ENCODE measurements at places on chromosomes 3 and 15.

GRCh38 chr15:32763295-32763694, 45.5 kb downstream of the GREM1 start:
- peak; percentile 19 for DNase-seq

- no peak for DNase-seq
Observed at GRCh38 chr3:141690431-141691072, 47.5 kb upstream of the RNF7 start.

- no peak for DNase-seq
Observed at GRCh38 chr3:158788446-158788845, 13.4 kb upstream of the MFSD1 start.

DNA sequence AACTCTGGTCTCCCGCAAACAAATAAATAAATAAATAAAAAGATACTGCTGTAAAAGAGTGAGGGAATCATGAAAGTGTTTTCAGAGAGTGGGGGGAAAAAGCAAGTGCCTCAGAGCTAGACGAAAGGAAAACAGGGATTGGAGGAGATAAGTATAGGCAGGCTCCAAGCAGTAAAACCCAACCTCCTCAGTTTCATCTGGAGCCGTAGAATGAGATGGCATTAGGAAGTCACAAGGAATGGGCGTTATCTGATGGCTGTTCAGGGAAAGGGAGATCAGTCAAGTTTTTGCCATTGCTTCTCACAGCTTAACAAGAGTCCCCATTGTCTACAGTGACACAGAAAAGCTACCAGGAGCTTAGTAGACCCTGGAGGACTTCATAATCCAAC, 451.5 kb upstream of the PPP2R3A start:
- no peak for DNase-seq

DNA sequence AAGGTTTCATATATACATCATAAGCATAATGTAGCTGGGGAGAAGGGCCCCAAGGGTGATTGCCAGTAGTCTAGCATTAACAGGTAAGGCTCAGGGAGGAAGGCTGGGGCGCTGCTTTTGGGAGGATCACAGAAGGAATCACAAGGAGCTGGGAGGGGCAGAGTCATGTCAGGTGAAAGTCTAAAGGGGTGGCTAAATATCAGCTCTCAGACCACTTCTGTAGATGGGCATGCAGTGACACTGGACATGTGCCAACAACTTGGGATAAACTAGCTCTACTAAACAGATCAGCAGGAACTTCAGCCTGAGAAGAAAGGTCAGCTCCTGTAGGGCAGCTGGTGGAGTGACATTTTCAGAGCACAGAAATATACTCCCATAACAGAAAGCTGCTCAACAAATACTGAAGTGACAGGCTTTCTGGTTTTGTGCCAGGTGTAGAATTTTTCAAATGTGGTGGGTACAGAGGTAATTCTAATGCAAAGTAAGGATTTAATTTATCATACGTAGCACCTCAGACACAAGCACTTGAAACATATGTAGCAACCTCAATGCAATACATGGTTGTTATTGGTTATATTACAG, 79.4 kb downstream of the PEX5L start:
- DNase-seq: no peak

- DNase-seq: no peak
Observed at GRCh38 chr15:41977757-41978383, 5.5 kb upstream of the EHD4 start.

DNA sequence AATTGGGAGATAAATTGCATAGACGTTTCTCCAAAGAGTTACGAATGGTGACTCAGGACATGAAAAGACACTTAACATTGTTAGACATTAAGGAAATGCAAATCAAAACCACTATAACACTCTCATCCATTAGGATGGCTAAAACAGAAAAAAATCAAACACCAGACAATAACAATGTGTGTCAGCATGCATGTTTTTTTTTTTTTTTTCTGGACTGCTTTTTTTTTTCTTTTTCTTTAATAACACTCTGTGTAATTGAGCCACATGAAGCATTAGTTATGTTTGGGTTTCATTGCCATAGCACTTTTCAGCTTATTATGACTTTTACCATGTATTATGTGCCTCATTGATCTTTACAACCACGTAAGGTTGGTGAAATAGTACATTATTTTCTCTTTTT, 95.0 kb downstream of the NFKBIZ start:
- DNase-seq: no peak

DNA sequence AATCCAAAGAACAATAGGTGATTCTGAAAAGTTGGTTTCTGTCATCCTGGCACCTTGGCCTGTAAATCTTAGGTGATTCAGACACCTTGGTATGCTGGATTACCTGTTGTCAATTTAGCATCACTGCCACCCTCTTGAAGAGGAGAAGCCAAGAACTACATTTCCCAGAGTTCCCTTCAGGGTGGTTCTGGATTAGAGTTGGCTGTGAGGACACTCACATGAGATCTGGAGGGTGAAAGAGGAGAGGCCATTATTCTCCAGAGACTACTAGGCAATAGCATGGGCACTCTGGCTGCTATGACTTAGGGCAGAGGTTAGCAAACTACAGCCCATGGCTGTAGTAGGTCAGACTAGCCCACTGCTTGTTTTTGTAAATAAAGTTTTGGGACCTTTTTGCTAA, 41.7 kb upstream of the CORO2B start:
- no peak for DNase-seq

- no peak for DNase-seq
Observed at GRCh38 chr15:89790661-89791060, 14.5 kb downstream of the MESP2 start.

DNA sequence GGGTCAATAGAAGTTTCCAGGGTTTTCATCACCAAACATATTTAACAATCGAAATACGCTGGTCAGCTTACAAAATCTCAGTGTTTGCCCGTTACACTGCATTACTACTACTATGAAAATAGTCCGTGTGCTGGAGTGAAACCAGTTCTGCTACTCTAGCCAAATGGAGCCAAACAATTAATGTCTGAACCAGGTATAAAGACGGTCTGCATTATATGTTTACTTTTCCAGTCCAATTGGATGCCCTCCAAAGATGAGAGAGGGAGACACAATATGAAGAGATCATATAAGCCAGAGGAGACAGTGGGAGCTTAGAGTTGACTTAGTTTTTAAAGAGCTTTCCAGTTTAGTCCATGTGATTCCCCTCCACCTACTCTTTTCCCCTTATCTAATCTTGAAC, 6.3 kb upstream of the DUT start:
- DNase-seq: no peak

DNA sequence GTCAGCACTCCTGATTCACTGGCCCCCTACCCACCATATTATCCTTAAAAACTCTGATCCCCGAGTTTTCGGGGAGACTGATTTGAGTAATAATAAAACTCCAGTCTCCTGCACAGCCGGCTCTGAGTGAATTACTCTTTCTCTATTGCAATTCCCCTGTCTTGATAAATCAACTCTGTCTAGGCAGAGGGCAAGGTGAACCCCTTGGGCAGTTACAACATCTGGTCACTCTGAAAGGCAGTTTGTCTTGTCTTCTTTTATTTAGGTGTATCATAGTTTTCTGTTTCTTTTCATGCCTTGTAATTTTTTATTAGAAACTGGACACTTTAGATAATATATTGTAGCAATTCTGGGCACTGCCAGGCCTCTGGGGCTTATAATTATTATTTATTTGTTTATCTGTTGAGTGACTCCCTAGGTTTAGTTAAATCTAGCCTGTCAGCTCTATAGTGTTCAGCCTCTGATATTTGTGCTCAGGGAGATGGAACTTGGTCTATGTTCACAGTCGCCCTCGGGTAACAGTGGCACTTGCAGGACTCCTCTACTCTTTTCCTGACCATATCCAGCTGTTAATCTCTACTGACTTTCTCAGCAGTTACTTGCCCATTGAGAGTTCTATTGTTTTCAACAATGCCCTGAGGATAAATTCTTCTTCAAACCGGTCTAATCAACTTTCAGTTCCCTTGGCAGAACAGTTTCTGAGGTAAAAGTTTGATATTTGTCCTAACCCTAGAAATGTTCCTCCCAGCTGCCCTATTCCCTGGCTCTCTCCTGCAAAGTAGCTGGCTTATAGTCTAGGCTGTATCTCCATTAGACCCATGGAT, 15.5 kb upstream of the PLAAT1 start:
- no peak for DNase-seq

- DNase-seq: no peak
Observed at GRCh38 chr3:17140670-17141505, 256.1 kb downstream of the PLCL2 start.

DNA sequence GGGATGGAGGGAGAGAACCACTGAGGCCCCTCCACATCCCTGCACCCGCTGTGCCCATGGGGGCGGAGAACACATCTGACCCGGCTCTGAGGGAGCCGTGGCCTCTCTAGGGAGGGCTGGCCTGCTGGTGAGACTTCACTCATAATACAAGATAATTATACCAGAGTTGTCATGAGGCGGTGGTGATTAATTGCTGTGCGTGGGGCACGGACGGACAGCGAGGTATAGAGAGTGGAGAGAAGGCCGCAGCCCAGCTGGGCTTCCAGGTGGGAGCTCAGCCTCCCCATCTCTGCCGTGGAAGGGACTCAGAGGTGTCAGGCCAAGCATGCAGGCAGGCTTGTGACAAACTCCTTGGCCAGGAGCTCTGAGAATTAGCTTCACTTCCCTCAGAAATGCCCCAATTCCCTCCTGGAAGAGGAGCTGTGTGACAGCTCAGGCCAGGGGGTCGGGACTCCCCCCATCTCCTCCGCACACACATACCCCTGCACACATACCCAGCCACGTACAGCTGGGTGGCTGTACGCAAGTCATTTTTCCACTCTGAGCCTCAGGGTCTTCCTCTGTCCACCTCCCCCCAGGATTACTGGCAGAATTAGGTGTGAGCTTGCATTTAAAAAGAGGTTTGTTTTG, 6.0 kb upstream of the GATA2 start:
- no peak for DNase-seq

DNA sequence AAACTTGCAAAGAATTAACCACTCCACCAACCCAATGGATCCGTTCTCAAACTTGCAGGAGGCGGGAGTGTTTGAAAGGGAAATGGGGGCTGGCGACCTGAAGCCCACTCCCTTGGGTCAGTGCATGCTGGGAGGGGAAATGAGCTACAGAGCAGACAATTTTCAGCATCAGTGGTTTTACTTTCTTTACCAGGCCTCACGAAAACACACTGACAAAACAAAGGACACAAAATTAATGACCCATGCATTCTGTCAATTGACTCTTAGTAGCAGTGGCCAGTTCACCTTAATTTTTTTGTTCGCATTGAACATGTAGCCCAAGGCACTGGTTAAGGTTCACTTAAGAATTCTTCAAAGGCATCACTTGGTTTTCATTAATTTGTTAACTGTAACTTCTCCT, 413.5 kb downstream of the MECOM start:
- DNase-seq: no peak

DNA sequence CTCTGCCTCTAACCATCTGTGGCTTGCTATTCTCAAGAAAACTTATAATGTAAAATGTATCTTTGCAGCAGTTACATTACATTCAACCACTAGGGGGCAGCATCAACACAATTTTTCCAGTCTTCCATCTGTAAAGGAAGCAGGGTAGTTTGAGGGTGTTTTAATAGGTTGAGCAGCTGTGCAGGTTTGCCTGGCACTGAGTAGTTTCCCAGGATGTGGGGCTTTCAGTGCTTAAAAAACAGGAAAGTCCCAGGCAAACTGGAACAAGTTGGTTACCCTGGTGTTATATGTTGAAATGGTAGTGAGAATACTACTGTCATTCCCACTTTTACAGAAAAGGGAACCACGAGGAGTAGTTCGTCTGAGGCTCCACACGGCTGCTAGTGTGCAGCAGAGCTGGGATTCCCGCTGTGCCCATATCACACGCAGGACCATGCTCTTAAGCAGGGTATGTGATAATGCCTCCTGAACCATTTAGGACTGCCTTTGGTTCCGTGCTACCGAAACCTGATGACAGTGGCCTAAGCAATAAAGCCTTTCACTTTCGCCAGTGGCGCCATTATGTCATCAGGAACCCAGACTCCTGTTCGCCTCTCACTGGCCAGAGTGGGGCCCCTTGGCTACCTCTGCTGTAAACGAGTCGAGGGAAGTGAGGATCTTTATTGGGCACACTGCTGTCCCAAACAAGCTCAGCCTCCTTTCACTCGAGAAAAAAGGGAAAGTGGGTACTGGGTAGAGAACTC, 64.7 kb upstream of the ZBTB38 start:
- peak; percentile 69 for DNase-seq

DNA sequence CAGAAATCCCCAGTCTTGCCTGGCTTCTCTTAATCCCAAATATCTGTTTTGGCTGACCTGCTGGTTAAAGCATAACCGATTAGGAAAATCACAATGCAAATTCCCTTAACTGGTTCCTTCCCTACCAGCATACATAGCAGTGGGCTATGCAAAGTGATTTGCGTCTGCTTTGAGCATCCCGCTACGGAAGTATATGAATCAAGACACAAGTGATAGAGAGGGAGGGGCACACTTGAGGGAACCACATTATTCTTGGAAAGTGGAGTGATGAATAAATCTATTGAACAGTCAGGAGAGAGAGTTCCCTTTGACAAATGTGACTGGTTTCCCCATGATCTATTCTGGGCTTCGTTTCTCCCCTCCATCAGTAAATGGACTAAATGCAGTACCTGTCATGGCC, 119.6 kb upstream of the C15orf61 start:
- no peak for DNase-seq

GRCh38 chr15:70701891-70702568, 61.3 kb downstream of the UACA start:
- no peak for DNase-seq

GRCh38 chr3:186985661-186986364, 55.5 kb downstream of the ST6GAL1 start:
- peak; percentile 70 for DNase-seq

DNA sequence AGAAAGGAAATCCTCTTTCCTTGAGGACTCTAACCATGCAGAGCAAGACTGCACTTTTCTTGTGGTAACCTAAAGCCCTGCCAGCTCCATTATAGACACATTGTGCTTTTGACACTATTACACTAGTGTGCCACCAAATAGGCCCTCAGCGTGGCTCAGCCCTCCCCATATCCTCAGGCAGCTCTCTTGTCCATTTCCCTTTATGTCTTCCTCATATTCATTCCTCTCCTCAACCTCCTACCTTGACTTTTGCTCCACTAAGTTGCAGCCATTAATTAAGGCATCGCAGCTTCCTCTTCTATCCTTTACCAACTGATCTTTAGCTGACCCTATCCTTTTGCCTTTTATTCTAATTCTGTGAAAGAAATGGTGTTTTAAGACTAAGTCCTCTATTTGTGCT, 3.7 kb downstream of the ATG7 start:
- no peak for DNase-seq

- peak; percentile 4 for DNase-seq
Observed at GRCh38 chr3:3027976-3028567, 82.1 kb downstream of the IL5RA start.

- no peak for DNase-seq
Observed at GRCh38 chr3:116980099-116980498, 270.5 kb downstream of the TUSC7 start.

- DNase-seq: no peak
Observed at GRCh38 chr3:46851364-46852333, 11.6 kb downstream of the MYL3 start.
